ENCODE measurements at places on chromosomes 11 and 22. TPM values are rescaled to one million over a fixed set of nuclear protein-coding genes. Genes with fewer than 3 reads are reported as not detected.

Gene TMEM45B
- total RNA-seq, result not detected

DNA sequence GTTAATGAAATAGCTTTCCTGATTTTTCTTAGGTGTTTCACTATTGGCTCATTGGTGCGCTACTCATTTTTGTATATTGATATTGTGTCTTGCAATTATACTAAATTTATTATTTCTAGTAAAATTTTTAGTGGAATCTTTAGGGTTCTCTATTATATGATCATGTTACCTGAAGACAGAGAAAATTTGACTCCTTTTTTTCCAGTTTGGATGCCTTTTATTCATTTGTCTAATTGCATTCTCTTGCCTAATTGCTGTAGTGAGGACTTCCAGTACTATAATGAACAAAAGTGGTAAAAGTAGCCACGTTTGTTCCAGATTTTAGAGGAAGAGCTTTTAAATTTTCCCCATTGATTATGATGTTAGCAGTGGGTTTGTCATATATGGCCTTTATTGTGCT is 114.0 kb upstream of the SERPIND1 start:
- no peak for DNase-seq

DNA sequence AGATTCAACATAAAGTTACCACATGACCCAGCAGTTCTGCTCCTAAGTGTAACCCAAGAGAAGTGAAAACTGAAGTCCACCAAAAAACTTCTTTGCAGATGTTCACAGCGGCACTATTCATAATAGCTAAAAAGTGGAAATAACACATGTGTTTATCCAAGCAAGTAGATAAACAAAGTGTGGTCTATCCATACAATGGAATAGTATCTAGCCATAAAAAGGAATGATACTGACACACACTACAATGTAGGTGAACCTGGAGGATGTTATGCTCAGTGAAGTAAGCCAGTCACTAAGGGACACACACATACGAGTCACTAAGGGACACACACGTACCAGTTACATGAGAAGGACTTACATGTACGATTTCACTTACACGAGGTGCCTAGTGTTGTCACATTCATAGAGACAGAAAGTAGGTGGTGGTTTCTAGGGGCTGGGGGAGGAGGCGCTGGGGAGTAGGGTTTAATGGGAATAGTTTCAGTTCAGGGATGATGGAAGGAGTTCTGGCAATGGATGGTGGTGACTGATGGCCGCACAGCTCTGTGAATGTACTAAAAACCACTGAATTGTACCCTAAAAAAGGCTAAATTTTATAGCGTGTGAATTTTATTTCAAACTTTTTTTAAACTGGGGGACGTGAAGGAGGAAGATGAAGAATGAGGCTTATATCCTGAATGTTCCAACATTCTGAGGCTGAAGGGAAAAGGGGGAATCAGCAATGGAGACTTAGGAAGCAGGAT is 27.2 kb upstream of the COMT start:
- DNase-seq, result no peak

Gene KCTD14
- total RNA-seq, result 15.2 TPM

GRCh38 chr22:44102856-44103255 is 77.9 kb upstream of the PARVG start:
- DNase-seq, result no peak

GRCh38 chr11:96214777-96215109 is 128.3 kb downstream of the MAML2 start:
- no peak for DNase-seq

Gene WNT7B
- 10.5 TPM for total RNA-seq

DNA sequence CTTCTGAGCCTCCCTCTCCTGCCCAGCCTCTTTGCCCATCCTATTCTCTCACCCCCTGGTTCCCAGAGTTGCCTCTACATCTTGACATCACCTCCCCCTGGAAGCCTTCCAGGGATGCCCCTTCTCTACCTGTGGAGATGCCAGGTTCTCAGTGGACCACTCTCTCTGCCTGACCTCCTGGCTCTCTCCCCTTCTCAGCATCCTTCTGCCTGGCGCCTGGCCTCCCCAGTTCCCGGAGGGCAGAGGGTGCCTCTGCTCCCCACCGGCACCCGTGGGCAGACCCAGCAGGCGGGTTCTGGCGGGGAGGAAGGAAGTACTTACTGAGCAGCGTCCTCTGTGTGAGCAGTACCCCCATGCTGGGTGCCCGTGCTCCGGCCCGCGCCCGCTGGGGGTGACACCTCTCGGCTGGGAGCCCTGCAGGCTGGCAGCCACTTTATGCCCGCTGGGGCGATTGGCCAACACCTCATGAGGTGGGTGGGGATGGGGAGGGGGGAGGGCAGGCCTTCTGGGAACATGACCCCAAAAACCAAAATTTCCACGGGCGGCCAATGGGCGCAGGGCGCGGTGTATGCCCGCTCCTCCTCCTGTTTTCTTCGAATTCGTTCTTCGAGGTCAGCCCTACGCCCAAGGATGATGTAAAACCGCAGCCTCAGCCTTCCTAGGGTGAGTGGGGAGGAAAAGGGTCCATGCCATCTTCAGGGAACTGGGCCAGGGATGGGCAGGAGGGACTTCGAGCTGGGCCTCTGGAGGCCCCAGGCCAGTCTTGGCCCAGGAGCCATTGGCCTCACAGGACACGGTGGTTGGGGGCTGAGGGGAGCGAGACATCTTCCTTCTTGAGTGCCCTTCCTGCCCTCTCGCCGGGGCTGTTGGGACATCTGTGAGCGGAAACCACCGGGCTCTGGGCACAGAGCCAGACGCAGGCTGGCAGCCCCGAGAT is at the start of gene OSM:
Gene OSM, minus strand, starts transcription at position 407 of the 937 bp plus-strand sequence. Its CDS starts 52 bp downstream, at position 355.
- no peak for DNase-seq

- no peak for DNase-seq
These were observed 4.5 kb downstream of the HTR3A start for GRCh38 chr11:113979431-113979830.

Gene CUL5
- 41.9 TPM for total RNA-seq

GRCh38 chr11:1757861-1758610 is 5.7 kb downstream of the CTSD start:
- DNase-seq, result no peak

- no peak for DNase-seq
These were observed 279.9 kb downstream of the DLG2 start for GRCh38 chr11:85347291-85347690.

GRCh38 chr22:25966448-25966913 is 202.8 kb upstream of the SEZ6L start:
- DNase-seq, result no peak

- no peak for DNase-seq
These were observed 2.5 kb downstream of the CHST1 start for GRCh38 chr11:45662665-45663485.

GRCh38 chr11:47918882-47919495 is 61.4 kb upstream of the PTPRJ start:
- no peak for DNase-seq

GRCh38 chr11:10758957-10759356 is 7.9 kb downstream of the CTR9 start:
- no peak for DNase-seq

DNA sequence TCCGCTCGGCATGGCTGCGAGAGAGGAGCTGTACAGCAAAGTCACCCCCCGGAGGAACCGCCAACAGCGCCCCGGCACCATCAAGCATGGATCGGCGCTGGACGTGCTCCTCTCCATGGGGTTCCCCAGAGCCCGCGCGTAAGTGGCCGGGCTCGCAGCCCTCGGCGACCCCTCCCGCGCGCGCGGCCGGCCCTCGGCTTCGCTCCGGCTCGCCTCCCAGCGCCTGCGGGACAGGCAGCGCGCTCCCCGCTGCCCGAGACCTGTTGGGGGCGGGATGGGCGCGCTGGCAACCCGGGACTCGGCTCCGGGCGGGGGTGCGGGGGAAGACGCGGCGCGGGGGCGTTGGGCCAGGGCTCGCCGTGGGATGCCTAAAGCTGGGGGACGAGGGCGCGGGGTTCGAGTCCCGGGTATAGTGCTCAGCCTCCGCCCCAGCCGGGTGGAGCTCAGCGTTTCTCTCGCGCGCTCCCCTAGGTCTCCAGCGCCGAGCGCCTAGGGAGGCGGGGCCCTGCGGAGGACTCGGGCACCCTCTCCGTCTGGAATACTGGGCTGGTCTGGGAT is 630 bp downstream of the UBASH3B start:
- no peak for DNase-seq

GRCh38 chr11:44942029-44942955 is 8.4 kb downstream of the TP53I11 start:
- no peak for DNase-seq

- no peak for DNase-seq
These were observed 13.4 kb upstream of the CTSD start for GRCh38 chr11:1776944-1777715.

GRCh38 chr11:78020246-78020645 is 2.8 kb downstream of the KCTD14 start:
- no peak for DNase-seq

DNA sequence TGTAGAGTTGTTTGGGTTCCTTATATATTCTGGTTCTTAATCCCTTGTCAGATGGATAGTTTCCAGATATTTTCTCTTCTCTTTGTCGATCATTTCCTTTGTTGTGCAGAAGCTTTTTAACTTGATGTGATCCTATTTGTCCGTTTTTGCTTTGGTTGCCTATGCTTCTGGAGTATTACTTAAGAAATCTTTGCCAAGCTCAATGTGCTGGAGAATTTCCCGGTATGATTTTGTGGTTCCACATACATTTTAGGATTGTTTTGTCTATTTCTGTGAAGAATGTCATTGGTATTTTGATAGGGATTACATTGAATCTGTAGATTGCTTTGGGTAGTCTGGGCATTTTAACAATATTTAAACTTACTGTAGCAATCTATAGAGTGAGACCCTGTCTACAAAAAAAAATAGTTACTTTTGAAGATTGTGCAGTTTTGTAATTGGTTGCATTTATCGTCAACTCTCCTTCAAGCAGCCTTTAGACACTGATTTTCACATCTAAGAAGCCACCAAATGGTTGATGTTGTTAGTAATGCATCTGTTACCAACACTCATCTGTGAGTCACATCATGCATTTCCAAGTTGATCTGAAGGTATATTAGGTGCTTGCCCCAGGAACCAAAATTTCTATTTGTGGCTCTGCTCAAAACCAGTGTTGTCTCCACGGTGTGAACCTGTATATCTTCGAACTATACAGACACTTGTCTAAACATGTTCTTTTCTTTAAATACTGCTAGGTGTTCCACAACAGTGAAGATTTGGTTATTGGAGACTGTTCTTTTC is 21.4 kb downstream of the XRCC6 start:
- no peak for DNase-seq

Gene ADM
- 87.2 TPM for total RNA-seq

- no peak for DNase-seq
These were observed 81.9 kb upstream of the CRTAM start for GRCh38 chr11:122756417-122756816.

GRCh38 chr22:25025491-25026400 is 73.2 kb downstream of the KIAA1671 start:
- DNase-seq, result no peak

GRCh38 chr11:86769219-86769618 is 31.1 kb upstream of the PRSS23 start:
- no peak for DNase-seq

GRCh38 chr11:28628412-28628811 is 520.2 kb downstream of the METTL15 start:
- DNase-seq, result no peak

Gene TESMIN
- 24.8 TPM for total RNA-seq

DNA sequence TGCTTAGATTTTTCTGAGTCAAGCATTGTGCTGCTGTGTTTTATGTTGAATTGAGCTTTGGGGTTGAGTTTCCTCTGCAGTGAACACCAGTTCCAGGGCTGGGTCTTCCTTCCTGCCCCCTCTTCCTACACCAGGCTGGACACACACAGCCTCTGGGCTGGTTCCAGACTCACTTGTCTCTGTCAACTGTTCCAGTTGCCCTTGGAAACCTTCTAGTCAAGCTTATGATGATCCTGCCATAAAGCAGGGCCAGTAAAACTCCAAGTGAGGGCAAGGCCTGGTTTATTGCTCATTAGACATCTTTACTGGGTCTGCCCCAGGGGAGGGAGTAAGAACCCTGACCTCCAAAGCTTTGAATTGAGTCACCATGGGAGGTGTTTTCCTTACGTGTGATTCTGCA is 61.1 kb downstream of the KIAA1671 start:
- DNase-seq, result no peak

GRCh38 chr11:96964661-96965060 is 574.8 kb downstream of the JRKL start:
- no peak for DNase-seq

Gene TBX1
- 3.9 TPM for total RNA-seq

Gene PANX3
- total RNA-seq, result not detected

- no peak for DNase-seq
These were observed 7.7 kb downstream of the H19 start for GRCh38 chr11:1989953-1990352.

GRCh38 chr11:74680035-74680671 is 51.1 kb downstream of the CHRDL2 start:
- DNase-seq, result no peak

DNA sequence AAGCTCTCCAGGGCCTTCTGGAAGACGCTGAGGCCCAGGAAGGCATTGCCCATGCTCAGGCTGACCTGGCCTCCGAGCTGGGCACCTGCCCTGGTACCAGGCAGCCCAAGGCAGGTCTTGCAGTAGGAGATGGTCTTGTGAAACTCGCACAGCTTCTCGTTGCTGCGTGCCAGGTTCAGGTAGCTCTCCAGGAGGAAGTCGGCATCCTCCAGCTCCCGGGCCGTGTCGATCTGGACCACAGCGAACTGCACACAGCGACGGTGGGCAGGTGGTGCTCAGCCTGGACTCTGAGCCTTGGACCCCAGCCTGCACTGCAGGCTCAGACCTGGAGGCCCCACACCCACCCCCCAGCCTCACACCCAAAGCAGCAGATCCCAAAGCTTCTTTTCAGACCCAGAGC is 1.0 kb downstream of the RAPSN start:
- no peak for DNase-seq

Gene OR2AG1
- not detected for total RNA-seq

Gene SCUBE1
- 3.9 TPM for total RNA-seq

DNA sequence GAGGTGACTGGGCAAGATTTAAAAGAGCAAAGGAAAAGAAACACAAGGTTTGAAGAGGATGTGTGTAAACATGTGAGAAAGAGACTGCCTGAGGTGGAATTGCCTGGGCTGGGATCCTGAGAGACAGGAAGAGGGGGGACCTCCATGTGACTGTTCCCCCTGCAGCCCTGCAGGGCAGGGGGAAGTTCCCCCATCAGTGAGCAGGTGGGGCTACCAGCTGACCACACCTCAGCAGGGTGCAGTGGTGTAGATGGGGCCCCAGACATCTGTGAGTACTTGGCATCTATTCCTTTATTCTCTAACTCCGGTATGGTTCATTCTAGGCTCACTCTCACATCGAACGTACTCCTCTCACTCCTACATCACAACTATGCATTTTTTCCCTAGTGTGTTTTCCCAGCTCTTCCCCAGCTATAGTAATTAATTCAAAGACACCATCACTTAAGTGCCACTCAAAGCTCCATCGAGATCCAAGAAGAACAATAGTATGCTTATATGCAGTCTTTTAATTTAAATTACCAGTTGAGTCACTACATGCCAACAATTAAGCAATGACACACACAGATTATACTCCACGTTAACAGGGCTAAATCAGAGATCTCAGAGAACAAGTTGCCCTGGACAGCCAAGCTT is 42.7 kb downstream of the LGR4 start:
- DNase-seq, result no peak
